ENCODE measurements at places on chromosomes 3 and 15.

DNA sequence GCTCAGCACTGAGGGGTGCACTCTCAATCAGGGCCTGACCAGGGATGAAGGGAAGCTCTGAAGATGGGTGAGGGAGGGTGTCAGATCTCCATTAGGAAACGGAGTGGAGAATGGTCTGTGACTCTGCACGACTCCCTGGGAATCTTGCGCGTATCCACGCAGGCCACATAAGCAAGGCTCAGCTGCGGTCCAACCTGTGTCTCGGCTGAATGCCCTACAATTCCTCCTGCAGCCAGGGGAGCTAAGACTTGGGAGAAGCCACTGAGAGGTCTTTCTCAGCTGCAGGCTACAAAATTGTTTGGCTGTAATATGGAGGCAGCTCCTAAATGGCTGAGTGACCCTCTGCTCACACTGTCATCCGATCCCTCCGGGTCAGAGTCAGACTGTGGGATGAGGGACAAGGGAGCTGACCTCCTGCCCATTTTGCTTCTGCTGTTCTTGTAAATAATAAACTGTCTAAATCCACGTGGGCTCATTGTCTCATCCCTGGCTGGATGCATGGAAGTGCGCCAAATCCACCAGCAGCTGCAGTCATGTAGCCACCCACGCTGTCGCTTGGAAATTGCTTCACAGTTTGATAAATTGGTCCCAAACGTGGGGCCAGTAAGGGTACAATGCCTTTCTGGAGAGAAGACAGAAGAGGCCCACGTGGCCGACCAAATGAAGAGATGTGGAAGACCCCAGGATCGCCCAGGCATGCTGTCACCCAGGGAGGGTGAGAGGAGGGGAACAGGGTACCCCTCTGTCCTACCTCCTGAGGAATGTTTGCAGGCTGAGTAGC is 30.5 kb downstream of the ALS2CL start:
- no peak for DNase-seq

DNA sequence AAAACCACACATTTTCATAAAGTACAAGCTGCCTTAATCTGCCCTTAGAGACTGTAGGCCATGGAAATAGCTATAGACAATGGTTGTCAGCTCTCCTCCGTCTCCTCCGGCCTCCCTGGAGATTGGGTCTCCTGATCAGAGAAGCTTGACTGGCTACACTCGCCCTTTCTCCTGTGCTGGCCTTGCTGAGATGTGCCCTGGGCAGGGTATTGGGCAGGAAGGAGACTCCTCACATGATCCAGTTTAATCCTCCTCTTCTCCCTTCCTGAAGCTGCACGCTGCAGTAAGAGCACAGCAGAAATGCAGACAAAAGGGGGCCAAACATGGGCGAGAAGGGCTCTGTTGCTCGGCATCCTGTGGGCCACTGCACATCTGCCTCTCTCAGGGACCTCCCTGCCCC is at the start of gene SLC24A5:
Gene SLC24A5, plus strand, starts transcription at position 246 of the 400 bp plus-strand sequence. Its CDS starts 55 bp downstream, at position 301.
- no peak for DNase-seq

DNA sequence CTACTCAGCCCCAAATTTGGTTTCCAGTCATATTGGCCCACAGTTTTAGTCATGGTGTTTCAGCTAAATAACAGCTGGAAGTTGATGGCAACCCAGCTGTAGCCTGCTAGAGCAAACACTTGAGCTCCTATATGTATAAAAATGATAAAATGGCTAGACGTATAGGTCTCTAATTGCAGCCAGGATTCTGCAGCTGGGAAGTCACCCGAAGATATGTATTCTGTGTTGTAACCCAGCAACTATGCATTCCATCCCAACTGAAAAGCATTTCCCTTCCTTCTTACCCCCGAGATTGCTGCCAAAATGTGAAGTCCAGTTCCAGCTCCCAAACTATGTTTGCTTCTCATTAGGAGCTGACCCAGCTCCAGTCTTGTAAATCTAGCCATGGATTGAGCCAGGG is 408.4 kb downstream of the AGBL1 start:
- no peak for DNase-seq

DNA sequence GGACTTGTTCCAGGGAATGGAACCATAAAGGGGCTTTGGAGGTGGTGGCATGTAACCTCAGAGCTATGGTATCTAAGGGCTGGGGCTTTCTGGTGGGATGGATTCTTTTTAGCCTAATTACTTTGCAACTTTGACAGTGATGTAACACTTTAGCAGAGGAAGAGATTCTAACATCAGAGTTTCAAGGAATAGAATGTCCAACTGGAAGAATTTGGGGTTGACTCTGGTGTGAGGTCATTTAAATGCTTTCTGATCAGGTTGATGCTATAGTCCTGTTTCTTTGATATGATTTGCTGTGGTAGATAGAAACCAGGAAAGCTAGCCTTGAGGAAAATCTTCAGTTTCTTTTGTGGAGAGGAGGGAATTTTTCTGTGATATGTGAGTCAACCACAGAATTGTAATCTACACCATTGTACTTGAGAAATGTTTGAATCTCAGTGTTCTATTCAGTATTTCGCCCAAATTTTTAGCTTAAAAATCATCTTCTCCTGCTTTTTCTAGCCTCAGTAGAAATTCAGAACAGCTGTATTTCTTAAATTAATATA is 40.0 kb downstream of the ATP2C1 start:
- DNase-seq = no peak

GRCh38 chr3:169348929-169349621 is 314.4 kb downstream of the MECOM start:
- DNase-seq = no peak

- no peak for DNase-seq
Observed at GRCh38 chr15:27353856-27354255, 382.9 kb downstream of the GABRG3 start.

DNA sequence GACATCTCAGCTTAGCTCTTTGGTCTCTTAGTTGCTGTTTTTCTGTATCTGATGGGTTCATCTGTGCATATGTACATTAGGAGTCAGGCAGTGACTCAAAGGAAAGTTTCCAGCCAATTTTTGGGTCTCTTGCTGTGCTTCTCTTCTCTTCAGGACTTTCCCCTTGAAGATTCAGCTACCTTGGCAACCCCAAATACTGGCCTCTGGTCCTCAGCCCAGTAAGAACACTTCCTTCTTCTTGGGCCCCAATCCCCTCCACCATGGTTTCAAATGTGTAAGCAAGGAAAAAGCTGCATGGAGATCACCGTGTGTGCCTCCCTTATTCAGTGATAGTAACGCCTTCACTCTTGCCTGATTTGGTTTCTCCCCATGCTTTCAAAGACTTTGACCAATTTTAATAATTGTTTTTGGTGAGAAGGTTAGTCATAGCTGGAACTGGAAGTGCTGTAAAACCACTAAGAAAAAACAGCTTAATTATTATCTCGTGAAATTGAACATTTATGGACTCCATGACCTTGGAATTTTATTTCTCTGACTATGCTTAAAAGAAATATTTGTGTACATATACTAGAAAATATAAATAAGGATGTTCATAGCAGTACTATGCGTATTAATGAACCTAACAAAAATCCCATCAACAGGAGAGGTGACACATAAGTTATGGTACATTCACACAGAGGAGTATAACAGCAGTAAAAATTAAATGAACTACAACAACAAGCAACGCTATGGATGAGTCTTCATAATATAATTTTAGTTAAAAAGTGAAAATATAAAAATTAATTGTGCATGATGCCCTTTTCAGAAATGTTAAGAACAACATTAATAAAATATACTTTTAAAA is 125.3 kb upstream of the BCL6 start:
- peak; percentile 21 for DNase-seq

DNA sequence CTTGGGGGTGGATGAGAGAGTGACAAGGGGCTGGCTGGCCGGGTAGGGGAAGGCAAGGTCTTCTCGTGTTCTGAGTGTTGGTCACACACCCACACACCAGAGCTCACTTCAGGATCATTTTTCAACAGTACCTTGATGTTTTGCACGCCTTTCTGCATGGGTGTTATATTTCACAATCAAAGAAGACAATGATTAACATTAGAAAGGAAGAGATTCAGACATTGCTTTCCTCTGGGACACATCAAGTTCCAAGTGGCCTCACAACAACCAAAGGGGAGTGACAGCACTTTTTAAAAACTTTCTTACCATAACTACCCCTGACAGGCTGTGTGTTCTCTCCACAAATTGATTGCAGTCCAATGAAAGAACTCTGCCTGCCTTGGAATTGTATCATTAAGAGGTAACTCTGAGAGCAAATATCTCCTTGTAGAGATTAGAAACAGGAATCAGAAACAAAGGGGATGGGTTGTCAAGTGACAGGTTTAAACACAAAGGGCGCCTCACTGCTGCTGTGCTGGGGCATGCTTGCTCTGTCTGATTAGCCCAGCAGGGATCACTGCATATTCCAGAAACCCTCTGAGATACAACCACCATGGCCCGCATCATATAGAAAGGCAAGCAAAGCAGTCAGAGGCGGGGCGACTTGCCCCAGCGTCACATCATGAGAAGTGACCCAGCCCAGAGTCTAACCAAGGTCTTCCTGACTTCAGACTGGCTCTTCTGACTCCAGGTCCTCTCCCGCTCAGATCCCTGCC is 230.8 kb downstream of the FEZF2 start:
- no peak for DNase-seq

DNA sequence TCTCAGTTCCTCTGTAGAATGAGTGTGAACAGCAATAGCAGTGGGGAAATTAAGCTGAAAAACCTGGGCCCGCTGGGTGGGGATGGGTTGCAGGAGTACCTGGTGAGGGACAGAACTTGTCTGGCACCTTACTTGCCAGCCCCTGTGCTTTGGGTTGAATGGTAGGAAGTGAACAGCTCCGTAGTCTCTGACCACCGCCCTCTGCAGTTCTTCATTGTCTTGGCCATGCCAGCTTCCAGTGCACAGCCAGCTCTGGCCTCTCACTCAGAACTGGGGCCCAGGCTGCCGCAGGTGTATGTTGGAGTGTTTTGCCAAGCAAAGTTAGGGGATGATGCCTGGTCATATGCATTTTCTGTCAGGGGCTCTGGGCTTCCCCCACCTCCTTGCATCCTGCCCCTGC is 14.0 kb upstream of the CHST14 start:
- no peak for DNase-seq

- no peak for DNase-seq
Observed at GRCh38 chr3:82461049-82461889, 699.8 kb upstream of the GBE1 start.

GRCh38 chr3:48420561-48420960 is 9.3 kb downstream of the PLXNB1 start:
- no peak for DNase-seq

GRCh38 chr3:72818092-72818773 is 30.0 kb downstream of the SHQ1 start:
- DNase-seq = no peak

- DNase-seq = no peak
Observed at GRCh38 chr3:80010021-80010571, 242.3 kb upstream of the ROBO1 start.

Data from stimulated activated CD4-positive, alpha-beta T cell treated with anti-CD3 and anti-CD28 coated beads, Interleukin-2, amount 100 ng/mL, for 24 hours (primary cell).